CD4-positive, alpha-beta T cell treated with Interleukin-17A for 4 hours (primary cell): ENCODE measurements at places on chromosomes 12 and 14.

DNA sequence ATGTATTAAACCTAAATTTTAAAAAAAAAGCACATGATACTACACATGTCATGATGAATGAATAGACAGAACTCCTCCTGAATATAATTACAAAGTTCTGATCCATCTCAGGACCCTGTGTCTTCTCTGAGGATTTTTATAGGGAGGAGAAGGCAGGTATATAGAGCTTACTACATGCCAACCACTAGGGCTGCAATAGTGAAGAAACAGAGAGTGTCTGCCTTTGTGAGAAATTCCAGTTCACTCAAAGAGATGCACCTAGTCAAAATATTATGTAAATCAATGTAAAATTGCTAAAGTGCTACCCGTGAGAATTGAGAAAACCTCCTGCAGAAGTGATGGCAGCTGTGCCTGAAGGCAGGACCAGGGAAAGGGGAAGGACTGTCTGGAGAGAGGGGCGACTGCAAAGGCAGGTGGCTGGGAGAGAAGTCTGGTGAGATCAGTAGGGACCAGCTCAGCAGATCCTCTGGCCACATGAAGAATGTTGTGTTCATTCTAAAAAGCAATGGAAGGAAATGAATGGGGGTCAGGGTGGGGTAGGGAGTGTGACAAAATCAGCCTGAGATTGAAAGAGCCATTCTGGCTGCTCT is 15.1 kb downstream of the ABHD4 start:
- DNase-seq = no peak

GRCh38 chr12:109256011-109256410 is 53.1 kb downstream of the FOXN4 start:
- no peak for DNase-seq

- no peak for DNase-seq
These were observed 185.8 kb upstream of the FKBP4 start for GRCh38 chr12:2609020-2609419.

- DNase-seq = no peak
These were observed 63.1 kb downstream of the B4GALNT3 start for GRCh38 chr12:522692-523378.

- no peak for DNase-seq
These were observed 153.1 kb downstream of the TMEM117 start for GRCh38 chr12:43988838-43989560.

- no peak for DNase-seq
These were observed 1006.4 kb upstream of the TMEM132C start for GRCh38 chr12:127260531-127260930.

DNA sequence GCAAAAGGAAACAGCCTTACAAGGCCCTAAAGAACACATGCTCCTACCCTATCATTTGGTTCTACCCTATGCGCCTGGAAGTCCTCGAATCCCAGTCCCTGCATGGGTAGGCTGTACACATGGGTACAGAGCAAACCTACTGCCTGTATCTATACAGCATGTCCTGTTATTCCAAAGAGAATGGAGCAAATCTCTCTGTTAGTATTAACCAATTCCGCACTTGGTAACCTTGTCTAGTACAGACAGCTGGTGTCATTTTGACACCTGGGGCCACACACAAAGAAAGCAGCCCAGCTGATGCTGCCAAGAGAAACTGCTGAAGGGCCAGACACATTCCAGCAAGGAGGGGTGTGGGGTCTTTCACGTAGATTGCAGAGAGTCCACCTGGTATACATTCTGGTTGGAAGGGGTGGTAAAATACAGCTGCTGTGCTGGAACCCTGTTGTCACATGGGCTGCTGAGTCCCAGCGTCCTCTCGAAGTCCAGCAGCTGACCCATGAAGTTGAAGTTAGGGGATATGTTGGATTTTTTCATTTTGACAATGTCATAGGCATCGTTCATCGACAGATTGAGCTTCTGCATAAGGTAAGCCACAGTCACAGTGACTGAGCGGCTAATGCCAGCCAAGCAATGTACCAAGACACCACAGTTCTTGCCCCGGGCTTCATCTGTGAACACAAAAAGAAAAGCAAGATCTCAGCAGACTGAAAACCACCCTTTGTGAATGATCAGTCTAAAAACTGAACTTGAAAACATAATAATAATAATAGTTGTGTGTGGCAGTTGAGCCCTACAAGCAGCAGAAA is 3.2 kb downstream of the DUSP6 start:
- DNase-seq = no peak

- no peak for DNase-seq
These were observed 6.2 kb downstream of the TC2N start for GRCh38 chr14:91861091-91861490.

DNA sequence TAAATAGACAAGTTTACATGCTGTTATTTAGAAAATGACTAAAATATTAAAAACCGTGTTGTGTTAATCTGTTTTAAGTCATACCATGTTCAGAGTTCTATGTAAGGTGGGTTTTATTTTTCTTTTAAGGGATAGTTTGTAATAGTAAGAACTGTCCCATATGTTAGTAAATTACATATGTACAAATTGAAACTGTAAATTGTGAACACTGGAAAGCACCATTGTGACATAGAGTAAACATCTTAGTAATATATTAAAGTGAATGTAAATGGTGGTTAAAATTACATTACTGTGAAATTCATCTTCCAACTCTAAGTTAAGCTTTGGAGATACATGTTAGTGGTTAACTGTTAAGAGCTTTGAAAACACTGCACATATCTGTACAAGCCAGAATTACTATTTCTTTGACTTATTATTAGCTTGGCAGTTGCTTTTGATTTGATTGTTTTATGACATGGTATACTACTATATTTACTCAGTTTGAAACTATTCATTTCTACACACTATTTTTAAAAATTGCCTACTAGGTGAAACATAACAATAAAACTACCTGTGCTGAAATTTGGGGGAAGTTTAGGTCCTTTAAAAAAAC is 27.4 kb upstream of the DIP2B start:
- DNase-seq = no peak

DNA sequence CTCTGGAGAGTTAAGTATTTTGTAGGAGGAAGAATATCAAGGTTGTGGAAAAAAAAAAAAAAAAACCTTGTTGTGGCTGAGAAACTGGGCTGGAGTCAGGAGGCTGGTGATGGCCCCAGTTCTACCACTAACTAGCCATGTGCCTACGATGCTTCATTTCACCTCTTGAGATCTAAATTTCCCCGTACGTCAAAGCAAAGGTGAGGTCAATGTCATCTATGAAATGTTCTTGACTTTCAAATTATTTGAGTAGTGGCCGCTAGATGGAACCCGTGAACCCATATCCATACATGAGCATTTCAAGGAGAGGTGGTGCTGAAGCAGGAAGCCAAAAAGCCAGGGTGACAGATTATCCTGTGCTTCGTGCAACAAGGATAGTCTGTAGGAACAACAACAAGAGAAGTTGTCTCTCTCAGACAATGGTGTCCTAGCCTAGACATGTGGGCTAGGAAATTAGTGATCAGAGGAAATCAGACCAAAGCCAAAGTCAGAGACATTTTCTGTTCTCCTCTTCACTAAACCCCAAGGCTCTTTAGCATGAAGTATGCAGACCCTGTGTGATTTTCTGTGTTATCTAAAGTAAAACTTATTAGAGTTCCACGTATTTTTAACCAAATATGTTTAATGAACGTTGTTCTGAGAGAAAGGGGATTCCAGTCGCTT is 95.5 kb upstream of the ETV6 start:
- peak; percentile 66 for DNase-seq

DNA sequence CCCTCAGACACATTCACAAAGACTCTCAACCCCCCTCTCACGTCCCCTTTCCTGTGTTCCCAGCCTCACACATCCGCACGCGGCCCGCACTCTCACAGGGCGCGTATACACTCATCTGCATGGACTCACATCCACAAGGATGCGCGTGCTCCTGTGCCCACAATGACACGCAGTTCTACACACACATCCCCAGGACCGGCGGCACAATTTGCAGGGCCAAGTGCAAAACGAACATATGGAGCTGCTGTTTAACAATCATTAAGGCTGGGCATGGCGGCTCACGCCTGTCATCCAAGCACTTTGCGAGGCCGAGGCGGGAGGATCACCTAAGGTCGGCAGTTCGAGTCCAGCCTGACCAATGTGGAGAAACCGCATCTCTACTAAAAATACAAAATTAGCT is 36.4 kb upstream of the EML1 start:
- no peak for DNase-seq
